ENCODE measurements at places on chromosomes 6 and 20.

DNA sequence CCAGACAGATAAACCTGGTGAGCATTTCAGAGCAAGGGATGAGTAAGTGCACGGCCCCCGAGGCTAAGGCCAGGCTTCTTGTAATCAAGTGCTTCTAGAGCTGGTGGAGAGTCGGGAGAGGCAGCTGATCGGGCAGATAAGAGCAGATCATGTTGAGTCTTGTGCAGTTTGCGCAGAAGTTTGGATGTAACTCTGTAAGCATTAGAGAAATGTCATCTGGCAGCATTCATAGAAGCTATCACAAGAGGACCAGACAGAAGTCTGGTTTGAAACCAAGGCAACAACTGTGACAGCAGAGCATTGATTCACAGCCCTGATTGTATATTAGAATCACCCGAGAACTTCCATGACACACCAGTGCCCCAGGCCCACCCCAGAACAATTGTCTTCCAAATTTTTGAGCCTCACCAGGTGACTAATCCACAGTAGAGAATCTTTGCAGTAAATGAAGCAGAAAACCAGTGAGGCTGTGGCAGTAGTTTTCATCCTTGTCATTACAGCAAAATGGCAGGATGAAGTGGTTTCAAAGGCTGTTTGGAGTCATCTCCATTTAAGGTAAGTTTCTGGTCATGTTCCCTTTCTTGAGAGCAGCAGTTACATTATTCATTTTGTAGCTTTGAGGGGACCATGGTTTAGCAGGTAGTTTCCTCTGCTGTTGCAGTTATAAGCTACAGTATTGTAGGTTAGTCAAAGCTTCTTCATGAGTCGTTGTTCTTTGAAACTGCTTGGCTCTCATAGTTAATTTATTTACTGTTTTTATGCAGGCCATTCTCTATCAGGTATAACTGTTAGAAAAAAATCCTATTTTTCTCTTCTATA, 84.1 kb downstream of the RNF217 start:
- no peak for DNase-seq

- DNase-seq = no peak
Measured at GRCh38 chr20:59183751-59184150, 20.1 kb downstream of the ZNF831 start.

DNA sequence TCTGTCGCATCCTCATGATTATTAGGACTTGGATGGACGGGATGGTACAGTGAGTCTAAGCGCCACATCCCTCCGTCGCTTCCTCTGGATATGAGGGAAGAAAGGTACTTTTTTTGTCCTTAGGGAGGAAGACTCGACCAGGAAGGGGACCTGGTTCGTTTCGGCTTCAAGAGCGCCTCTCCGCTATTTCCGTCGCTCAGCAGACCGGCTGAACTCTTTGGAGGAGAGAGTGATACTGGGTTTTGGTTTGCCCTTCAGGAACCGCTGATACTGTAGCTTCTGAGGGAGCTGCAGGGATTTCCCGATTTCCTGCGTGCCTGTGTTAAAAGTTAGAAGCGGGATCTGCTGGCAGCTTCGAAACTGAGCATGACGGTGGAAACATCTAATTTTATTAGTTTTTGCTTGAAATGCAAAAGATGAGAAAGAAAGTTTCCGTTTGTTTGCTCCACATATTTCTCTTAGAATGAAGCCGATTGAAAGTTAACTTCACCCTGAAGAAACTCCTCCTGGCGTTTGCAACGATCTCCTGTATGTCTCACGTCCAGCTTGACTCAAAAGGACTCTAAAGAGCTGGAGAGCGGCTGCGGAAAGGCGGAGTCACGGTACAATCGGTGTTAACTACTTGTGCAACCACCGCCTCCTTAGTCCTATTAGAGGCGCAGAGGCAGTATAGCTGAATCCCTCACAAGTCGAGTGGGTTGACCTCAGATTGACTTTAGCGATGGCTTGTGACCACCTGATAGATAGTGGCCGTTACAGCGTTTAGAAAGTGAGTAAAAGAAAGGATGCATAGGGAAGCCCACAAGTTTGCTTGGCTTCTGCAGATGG, 129.4 kb downstream of the TRIM27 start:
- no peak for DNase-seq

- DNase-seq = no peak
Measured at GRCh38 chr20:45968801-45969711, 2.9 kb downstream of the ZNF335 start.

- DNase-seq = no peak
Measured at GRCh38 chr6:49565855-49566254, 15.4 kb downstream of the C6orf141 start.

DNA sequence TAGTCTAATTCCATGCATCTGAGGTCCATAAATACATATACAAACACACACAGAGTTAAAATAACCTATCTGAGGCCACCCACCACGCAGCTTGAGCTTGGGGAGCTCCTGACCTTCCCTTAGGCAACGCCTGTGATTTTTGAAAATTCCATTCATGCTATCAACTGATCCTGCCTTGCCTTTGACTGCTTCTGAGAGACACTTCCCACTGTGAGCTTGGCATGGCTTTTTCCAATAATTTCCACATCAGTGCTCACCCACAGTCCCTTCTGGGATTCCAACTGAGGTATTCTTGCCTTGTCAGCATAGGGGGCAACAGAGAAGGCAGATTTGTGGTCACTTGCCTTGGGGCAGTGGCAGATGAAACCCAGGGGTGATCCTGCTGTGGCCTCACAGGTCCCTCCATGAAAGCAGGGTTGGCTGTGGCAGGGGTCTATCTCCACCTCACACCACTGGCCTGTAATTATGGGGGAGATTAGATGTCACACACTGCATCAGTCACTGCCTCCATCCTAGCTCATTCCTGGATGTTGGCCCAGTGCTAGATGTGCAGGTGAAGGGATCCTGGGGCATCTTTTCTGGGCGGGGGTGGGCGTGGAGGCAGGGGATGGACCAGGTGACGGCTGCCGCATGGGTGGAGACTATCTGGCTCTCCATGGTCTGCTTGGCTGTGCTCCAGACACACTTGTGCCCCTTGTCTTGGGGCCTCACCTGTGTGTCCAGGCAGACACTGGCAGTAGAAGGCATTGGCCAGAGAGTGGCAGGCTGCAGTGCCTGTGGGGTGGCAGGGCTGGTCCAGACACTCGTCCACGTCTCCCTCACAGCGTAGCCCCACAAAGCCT, 11.2 kb upstream of the GPSM3 start:
- no peak for DNase-seq

All from stimulated activated CD4-positive, alpha-beta T cell treated with anti-CD3 and anti-CD28 coated beads, Interleukin-4, amount 100 ng/mL, for 4 hours (primary cell).